ENCODE measurements at places on chromosomes 12 and 14.

- peak; percentile 28 for DNase-seq
These were observed 60.6 kb downstream of the GUCY2C start for GRCh38 chr12:14635776-14636175.

DNA sequence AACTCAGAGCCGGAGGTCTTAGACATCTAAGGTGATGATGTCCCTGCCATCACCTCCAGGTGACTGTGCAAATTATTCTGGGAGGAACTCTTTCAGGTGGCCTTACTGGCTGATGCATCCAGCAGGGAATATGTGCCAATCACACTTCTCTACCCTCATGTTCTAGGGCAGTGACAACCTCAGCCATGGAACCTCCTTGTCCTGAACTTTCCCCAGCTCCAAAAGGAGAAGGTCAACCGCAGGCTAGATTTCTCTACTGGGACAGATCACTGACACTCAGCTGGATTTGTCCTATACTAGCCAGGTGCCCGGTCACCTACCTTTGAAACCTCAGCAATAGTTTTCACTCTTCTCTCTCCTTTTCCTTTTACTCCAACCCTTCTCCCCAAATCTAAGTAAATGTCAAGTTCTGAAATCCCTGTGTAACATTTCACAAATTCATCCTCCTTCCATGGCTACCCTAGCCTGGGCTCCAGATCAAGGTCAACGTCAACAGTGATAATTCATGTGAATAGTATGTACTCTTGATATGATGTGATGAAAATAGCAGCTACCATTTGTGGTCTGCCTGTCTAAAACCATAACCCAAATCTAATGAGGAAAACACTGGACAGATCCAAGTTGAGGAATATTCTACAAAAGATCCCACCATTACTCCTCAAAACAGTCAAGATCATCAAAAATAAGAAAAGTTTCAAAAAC, 115.0 kb upstream of the EGLN3 start:
- no peak for DNase-seq

DNA sequence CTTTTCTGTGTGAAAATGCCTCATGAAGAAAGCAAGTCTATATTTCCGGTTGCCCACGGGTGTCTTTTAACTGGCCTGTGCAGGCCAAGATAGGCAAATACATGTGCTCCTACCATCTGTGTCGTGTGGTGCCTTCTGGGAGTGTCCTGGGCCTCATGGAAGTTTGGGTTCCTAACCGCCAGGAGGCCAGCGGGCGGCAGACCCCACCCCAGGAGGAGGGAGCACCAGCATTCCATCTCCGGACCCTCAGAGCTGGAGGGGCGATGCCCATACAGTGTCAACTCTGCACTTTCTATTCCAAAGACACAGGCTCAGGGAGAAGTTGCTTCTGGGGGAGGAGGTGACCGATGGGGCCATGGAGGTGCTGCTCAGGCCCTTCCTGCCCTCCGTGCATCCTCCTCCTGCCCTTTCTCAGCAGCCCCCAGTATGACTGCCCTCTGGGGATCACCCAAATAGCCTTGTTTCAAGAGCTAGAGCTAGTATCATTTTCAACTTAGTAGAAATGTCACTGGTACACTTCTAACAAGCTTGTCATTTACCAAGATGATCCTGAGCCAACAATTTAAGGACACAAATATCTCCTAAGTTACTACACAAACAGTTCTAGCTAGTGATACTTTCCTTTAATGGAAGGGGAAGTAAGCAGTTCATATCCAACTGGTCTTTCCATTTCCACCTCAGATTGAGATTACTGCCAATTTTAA, 17.8 kb downstream of the CCDC92 start:
- DNase-seq = no peak

GRCh38 chr12:1994429-1995143, 9.7 kb downstream of the DCP1B start:
- DNase-seq = no peak

DNA sequence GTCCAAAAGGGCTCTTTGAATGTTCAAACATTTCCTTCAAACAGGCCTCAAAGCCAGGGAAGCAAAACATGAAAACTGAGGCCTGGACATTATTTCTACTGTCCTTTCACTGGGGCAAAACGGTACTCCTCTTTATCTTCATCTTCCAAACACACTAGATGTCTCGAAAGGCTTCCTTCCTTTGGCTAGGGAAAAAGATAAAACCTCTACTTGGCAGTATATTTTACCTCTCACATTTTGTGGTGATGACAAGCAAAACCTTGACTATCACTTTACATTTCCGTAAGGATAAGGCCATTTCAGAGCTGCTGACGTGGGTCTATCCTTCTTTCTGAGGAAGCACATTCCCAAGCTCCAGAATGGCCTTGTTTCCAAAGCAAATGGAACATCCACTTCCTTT, 9.9 kb downstream of the STAB2 start:
- DNase-seq = no peak

- no peak for DNase-seq
These were observed 160.2 kb upstream of the LMNTD1 start for GRCh38 chr12:25713264-25713663.

GRCh38 chr12:19039515-19039914, 90.0 kb upstream of the PLEKHA5 start:
- DNase-seq = no peak

- no peak for DNase-seq
These were observed 12.0 kb upstream of the PTPRQ start for GRCh38 chr12:80432061-80432460.

- peak; percentile 29 for DNase-seq
These were observed 531 bp upstream of the EML1 start for GRCh38 chr14:99792551-99793212.

DNA sequence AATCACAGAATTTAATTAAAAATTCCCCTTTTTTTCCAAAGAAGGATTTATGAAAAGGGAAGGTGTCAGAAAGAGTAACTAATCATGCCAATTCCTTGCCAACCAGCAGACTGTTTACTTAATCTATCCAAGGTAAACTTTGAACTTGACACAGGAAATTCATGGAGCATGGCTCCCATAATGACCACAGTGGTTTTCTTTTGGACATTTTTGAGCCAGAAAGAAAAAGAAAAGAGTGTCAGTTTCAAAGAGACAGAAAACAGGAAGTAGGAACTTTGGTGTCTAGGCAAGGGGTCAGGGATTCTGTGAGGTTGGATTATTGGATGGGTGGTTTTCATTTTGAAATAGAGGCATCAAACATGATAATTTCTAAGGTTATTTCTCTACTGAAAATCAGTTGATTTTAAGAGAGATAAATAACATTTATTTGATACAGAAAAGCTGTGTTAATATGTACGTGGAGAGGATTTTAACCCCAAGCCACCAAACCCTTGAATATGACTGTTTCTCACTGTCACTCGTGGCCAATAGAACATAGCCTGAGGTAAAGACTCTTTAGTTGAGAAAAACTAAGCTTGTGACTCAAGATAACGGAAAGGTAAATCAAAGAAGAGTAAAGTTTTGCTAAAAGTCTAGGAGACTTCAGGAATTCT, 196.1 kb downstream of the TTC6 start:
- DNase-seq = no peak

DNA sequence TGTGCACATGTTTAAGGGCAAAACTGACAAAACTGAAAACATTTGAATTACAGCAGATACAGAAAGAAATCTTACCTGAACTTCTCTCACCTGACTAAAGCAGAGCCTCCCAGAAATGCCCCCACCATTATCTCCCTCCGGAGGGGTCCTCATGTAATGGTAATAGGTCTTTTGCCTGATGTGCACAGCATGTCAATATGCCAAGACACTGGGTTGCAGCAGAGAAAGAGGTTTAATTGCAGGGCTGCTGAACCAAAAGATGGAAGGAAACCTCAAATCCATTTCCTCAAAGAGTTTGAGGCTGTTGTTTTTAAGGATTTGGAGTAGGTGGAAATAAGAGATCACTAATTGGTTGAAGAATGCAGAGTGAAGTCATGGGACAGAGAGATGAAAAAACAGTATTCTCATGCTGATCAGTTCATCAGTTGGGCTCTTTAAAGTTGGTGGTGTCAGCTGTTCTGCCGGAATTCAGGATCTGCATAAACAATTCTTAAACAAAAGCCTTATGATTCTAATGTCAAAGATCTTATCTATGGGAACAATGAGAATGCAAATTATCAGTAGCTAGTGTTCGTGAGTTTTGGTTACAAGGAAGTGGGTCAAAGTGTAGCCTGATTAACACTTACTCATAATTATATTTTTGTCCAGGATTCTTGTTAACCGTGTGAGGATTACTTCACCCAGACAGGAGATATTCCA, 18.2 kb downstream of the ANG start:
- no peak for DNase-seq

DNA sequence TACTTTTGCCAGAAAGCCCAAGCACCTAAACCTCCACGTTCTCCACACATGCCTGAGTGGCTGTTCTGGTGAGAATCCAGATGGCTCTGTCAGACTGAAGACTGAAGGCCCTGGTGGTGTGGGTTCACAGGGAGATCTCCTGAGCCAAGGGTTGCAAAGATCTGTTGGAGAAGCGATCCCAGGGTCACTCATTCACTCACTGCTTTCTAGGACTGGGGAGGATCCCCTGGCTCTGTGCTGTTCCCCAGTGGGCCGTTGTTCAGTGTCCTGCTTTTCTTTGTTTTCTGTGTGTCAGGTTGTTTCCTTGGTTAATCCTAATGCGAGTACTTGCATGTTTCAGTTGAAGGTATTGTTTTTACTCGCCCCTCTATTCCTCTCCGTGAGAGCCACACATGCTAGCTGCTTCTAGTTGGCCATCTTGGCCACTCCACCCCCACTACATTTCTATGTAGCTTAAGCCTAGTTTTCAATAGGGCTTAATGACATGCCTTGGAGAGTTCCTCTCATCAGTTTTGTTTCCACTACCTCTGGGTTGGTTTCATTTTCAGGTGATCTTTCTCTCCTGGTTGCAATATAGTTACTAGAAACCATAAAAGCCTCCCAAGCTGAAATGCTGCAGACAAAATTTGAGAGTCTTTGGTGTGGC, 144.5 kb upstream of the SLC38A2 start:
- DNase-seq = no peak

DNA sequence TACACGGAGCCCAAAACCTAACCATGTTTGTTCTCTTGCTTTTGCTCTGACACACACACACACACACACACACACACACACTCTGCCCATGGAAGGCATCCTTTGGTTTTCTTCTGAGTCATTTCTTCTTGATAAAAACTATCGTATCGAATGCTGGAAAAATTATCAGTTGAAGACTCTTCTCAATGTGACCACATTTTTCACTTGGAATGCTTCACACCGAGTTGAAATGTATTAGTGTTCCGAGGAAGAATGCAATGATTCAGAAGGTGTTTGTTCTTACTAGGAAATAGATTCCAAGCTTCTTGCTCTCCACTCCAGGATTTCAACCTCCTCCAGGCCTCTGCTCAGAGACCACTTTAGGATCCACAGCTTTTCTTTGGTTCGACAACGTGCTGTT, 226.3 kb downstream of the MON2 start:
- DNase-seq = peak; percentile 71

- no peak for DNase-seq
These were observed 30.4 kb upstream of the PLEK2 start for GRCh38 chr14:67442139-67442906.

DNA sequence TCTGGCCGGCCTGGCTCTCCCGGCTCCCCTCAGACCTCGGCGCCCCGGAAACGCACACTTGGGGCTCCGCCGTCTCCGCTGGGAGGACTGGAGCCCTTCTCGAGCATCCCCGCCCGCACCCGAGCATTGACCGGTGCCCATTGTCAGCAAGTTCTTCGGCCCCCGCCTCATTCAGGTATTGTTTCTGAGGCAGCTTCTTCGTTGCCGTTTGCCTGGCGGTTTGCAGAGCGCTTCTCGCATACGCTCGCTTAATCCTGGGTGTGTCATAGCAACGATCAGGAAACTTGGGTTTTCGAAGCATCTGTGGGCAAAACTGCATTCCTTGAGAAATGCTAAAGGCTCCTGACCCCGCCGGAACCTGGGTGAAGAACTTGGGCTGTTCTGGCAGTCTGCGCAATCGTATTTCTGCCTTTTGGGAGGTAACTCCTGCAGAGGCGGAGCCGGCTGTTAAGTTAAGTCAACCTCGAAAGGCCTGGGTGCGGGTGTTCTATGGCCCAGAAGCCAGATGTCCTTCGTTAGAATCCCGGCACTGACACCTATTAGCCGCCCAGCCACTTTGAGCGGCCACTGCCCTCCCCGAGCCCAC, 518 bp downstream of the GSKIP start:
- DNase-seq = peak; percentile 63

- peak; percentile 2 for DNase-seq
These were observed 56.1 kb upstream of the YARS2 start for GRCh38 chr12:32811686-32812392.

DNA sequence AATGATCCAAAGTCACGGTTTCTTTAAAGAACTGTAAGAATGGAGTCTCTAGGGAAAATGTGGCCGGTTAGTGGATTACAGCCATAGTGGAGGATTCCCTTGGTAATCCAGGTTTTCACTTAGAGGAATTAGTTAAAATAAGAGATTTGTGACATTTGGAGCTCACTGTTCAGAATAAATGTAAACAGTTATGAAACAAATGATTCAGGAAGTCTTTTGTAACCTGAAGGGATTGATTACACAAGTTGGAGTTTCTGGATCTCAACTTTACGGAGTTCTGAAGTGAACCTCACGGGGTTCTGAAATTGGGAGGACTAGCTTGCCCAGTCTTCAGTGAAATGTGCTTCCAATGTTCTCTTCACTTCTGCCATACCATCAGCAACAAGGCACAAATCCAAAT, 234.4 kb upstream of the FKBP4 start:
- DNase-seq = peak; percentile 7

DNA sequence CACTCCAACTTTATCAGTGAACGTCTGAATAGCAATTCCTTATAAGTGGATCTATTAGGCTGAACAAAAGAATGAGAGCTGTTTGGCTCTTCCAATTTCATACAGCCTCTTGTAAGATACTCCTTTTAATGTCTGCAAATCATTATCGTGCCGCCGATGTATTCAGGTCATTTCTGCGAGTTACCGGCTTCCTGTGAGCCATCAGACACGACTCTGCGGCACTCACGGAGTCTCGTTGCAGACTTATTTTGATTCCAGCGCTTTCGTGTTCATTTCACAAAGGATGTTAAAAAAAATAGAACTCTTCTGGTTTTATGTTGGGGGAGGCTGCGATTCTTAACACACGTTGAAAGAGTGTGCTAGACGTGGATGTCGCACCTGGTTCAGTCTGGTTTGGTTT, 106.6 kb downstream of the GLT1D1 start:
- DNase-seq = no peak

DNA sequence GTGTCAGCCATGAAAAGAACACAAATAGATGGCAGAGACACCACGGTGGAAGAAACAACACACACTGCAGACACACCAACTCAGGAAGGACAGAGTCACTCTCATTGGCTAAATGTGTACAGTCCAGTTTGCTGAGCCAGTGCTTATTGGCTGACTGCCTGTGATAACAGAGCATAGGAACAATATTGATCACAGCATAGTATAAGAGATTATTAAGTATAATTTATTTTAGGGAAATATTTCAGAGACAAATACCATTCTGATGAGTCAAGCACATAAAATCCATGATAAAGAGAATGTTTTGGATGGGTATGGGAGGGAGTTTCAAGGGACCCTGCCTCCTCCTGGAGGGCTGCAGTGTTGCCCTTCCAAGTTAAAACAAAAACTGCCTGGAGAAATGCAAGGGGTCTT, 50.9 kb downstream of the BTG1 start:
- DNase-seq = peak; percentile 41

GRCh38 chr12:69873429-69873828, 48.4 kb downstream of the MYRFL start:
- peak; percentile 60 for DNase-seq

GRCh38 chr12:114638790-114639435, 45.1 kb downstream of the TBX3 start:
- no peak for DNase-seq
